MV-4-11 (cell line): ENCODE measurements at places on chromosomes 13 and 19.

GRCh38 chr13:51764184-51765141 lies 39.5 kb downstream of the DHRS12 start:
- no peak for DNase-seq

- no peak for DNase-seq
Observed at GRCh38 chr13:99909836-99910619, 61.5 kb downstream of the ZIC5 start.

GRCh38 chr19:31616031-31616430 lies 266.8 kb upstream of the TSHZ3 start:
- DNase-seq: no peak

GRCh38 chr13:21234526-21234925 lies 58.1 kb downstream of the MRPL57 start:
- peak; percentile 47 for DNase-seq

GRCh38 chr19:18441804-18442788 lies 4.2 kb upstream of the ISYNA1 start:
- no peak for DNase-seq

DNA sequence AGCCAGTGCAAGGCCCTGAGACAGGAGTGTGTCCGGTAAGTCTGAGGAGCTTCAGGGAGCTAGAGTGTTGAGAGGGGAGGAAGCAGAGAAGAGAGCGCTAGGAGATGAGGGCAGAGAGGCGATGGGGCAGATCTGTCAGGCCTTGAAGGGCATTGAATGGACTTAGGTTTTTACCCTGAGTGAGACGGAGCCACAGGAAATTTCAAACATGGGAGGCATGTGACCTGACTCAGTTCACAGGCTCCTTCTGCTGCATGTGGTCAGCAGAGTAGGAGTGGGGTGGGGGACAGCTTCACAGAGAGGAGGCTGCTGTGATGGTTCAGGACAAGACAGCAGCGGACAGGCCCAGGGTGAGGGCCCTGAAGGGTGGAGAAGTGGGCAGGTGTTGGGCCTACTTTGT lies 2.5 kb upstream of the FAM98C start:
- no peak for DNase-seq

DNA sequence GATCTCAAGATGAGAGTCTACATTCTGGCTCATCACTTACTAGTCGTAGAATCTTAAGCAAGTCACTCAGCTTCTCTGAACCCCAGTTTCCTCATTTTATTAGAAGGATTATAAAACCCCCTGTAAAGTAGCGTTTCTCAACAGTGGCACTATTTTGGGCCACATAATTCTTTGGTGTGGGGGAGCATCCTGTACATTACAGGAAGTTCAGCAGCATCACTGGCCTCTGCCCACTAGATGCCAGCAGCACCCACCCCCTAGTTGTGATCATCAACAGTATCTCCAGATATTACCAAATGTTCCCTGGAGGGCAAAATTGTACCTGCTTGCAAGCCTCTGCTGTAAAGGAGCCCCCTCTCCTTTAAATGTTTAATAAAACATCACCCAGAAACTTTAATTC lies 22.6 kb downstream of the STARD13 start:
- DNase-seq: peak; percentile 80

- no peak for DNase-seq
Observed at GRCh38 chr13:40803316-40803715, 13.9 kb downstream of the SLC25A15 start.

GRCh38 chr13:100773923-100774663 lies 99.5 kb upstream of the TMTC4 start:
- no peak for DNase-seq

DNA sequence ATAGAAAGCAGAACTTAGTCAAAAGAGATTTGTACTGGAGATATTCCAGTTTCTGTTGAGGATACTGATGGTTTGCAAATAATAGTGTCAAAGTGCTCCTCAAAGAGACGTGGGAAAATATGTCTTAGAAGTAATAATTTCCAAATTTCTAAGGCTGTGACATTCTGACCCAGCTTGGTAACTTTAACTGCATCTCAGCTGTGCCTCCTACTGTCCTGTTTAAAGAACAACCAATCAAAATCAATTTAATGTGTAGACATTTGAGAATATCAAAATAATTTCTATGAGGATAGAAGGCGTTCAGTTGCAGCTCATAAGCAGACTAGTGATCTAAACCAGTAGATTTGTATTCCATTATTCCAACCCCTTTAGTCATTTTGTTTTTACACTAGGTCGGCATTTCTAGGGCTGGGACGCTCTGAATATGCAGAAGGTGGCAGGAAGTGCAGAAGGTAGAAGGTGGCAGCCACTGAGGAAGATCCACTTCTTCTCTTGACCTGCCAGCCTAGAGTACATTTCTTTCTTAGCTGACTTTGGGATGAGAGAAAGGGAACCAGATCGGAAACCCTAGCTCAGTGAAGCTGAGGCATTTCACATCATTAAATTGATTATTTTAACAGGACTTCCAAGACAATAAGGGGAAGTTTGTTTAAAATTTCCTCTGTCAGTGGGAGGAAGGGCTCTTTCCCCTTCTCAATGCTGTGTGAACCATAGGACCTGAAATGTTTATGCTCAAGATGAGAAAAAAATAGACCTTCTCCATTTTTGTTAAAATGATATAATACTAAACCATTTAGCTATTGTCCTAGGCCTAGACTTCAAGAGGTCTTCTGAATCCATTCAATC lies 67.5 kb downstream of the COL4A1 start:
- no peak for DNase-seq

GRCh38 chr19:33461256-33462111 lies 60.1 kb downstream of the PEPD start:
- no peak for DNase-seq

DNA sequence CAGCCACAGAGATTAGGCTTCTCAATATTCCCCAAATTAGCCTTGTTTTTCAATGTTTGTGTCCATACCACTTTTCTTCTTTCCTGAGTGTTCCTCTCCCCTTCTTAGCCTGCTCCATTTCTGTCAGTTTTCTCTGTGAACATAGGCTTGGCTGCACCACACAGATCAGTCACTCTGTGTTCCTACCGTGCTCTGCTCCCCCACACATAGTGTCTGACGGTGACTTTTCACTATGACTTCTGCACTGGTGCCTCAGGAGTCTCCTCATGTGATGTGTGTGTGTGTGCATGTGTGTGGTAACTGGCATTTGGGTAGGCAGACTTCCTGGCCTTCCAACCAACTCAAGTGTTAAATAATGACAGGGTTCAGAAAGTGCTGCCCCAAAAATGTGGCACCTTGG lies 47.9 kb upstream of the MYCBP2 start:
- DNase-seq: peak; percentile 36

DNA sequence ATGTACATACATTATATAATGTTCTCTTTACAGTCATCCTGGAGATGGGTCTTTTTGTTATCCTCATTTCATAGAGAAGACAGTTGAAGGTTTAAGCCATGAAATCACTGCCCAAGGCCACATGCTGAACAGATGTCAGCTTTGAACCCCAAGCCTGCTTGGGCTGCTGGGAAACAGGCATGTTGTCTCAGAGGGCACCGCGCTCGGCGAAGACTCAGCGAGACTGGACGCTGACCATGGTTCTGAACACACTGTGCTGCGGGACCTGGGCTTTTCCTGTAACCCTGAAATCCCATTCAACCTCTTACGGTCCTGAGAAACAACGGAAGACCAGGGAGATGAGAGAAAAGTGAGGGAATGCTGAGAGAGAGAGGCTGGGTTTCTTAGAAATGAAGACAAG lies 27.3 kb downstream of the LRFN3 start:
- peak; percentile 36 for DNase-seq

DNA sequence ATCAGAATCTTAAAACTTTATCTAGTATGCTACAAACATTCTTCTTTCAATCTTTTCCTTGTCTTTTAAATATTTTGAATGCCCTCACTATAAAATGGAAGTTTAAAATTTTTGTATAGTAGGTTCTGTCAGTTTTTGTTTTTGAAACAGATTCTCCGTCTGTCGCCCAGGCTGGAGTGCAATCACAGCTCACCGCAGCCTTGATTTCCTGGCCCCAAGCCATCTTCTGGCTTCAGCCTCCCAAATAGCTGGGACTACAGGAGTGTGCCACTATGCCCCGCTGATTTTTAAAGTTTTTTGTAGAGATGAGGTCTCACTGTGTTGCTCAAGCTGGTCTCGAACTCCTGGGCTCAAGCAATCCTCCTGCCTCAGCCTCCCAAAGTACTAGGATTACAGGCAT lies 20.7 kb downstream of the PHF11 start:
- DNase-seq: no peak

DNA sequence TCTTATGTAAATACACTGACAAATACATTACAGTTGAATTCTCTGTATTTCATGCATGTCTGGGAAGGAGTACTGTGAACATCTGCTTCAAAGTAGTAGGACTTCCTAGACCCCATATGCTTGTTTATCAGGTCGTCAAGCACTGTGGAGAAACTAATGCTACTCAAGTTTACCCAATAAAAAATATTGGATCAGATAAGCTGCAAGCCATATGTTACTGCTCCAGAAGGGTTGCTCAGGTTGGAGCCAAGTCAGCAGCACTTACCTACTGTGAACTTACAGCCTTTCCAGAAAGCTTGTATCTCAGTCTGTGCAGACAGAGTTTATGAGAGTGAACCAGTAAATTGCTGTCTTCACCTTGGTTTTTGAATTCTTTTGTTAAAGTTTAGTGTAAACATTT lies 36.2 kb downstream of the SLAIN1 start:
- no peak for DNase-seq
